Pulmonary artery endothelial cell (primary cell): ENCODE measurements at places on chromosomes 4 and X. TPM values are rescaled to one million over a fixed set of nuclear protein-coding genes. Genes with fewer than 3 reads are reported as not detected.

DNA sequence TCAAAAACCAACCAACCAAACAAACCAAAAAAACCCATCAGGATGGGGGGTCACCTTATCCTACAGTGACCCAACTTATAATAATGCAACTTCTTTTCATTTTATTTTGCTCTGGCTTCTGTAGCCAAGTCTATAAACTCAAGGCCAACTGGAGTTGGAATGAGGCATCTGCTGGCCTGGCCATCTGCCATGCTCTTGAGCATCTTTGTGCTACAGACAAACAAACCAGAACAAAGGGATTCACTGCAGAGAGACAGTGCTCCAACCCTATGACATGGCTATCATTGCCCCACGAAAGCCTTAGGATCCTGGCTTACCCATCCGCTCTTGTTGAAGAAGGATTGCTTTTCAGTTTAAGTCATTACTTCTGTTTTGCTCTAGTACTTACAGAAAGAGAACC lies 49.2 kb upstream of the SCRG1 start:
- no peak for DNase-seq

GRCh38 chrX:132426695-132427281 lies 62.0 kb downstream of the MBNL3 start:
- no peak for DNase-seq

DNA sequence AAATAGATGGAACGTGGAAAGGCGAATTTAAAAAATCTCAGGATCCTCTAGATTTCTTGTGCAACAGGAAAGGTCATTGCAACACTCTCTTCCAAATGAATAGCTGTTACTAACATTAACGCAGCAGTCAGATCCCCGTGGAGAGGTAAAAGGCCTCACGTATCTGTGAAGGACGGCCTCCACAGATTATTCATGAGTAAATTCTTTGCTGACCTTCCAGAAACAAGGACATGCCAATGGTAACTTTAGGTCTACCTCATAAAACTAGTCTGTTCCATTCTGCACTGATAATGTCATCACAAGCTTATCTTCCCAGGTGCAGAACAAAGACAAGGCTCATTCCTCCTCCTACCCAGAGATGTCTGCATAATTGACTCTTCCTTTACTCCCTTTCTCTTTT lies 16.1 kb upstream of the REPS2 start:
- no peak for DNase-seq

DNA sequence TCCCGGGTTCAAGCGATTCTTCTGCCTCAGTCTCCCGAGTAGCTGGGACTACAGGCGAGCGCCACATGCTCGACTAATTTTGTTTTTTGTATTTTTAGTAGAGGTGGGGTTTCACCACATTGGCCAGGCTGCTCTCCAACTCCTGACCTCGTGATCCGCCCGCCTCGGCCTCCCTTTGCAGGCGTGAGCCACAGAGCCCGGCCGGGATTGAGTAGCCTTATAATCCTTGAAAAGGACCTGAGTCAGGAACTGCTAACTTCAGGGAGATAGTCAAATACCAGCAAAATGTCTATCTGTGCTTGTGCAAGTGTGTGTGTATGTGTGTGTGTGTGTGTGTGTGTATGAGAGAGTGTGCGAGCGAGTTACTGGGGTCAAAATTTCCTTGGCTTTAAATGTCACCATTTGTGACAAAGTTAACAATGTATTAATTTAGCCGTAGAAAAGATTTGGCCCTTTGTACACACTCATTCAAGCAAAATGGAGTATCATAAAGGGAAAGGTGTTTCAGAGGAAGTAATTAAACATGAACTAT lies 1.8 kb upstream of the KDM6A start:
- DNase-seq: no peak

GRCh38 chr4:96263291-96263690 lies 423.4 kb downstream of the PDHA2 start:
- DNase-seq: no peak

DNA sequence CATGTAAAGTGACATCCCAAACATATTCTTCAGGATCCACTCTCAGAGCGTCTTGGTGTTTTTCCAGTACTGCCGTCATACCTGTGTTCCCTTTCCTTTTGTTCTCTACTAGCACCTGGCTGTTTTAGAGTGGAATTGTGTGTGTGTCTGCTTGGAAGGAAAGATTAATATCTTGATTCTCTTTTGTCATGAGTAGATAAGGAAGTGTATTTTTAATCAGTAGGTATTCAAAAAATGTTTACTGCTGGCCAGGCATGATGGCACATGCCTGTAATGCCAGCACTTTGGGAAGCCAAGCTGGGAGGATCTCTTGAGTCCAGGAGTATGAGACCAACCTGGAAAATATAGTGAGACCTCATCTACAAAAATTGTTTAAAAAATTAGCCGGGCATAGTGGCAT lies 198.8 kb downstream of the CBR4 start:
- no peak for DNase-seq

GRCh38 chr4:12583275-12583674 lies 900.9 kb downstream of the RAB28 start:
- DNase-seq: peak; percentile 37

GRCh38 chrX:81202456-81202819 lies 536 bp downstream of the SH3BGRL start:
- no peak for DNase-seq

- DNase-seq: no peak
Observed at GRCh38 chr4:87012265-87012953, 77.6 kb downstream of the AFF1 start.

- DNase-seq: peak; percentile 92
Observed at GRCh38 chr4:2714061-2714770, 41.9 kb downstream of the TNIP2 start.

DNA sequence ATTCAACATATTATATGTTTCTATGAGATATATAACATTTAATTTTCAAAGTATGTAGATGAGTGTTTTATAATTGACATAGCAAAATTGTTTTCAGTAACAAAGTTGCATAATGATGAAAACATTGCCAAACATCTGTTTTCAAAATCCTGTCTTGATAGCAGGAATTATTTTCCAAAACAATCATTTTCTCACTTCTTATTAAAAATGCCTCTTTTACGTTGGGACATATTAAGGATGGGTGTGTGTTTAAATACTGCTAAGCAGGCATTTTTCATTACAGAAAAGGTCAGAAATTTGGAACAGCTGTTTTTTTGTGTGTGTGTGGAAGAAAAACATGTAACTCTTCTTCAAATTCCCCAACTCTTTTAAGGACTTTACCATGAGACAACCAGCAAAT lies 452.0 kb downstream of the SPRY1 start:
- DNase-seq: no peak

GRCh38 chr4:81874661-81875515 lies 403.2 kb upstream of the RASGEF1B start:
- DNase-seq: no peak

- DNase-seq: no peak
Observed at GRCh38 chr4:153143527-153144348, 60.5 kb upstream of the TRIM2 start.

DNA sequence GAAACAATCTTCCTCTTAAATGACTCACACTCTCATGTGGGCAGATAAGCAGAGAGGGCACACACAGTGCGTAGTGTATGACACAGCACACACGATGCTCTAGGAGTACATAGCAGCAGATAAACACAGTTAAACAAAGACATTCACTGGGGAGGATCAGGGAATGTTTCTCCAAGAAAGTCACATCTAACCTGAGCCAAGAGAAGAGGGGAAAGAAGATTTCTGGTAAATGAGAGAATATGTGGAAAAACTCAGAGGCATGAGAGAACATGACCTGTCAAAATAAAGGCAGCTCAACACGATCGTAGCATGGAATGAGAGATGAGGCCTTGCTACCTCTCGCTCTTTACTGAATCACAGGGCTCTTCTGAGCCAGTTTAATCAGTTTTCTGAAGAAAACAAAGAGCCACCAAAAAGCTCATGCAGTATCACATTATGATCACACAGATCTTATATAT lies 251.0 kb downstream of the ANK2 start:
- DNase-seq: no peak

DNA sequence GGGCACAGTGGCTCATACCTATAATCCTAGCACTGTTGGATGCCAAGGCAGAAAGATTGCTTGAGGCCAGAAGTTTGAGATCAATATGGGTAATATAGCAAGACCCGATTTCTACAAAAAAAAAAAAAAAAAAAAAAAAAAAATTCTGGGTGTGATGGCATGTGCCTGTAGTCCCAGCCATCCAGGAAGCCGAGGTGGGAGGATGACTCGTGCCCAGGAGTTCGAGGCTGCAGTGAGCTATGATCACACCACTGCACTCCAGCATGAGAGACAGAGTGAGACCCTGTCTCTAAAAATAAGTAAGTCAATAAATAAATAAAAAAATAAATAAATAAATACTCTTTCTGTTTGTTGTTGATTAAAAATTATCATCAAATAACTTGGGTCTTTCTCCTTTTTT lies 62.4 kb upstream of the BMPR1B start:
- DNase-seq: no peak

- no peak for DNase-seq
Observed at GRCh38 chr4:56222514-56222913, 164.8 kb downstream of the AASDH start.

- no peak for DNase-seq
Observed at GRCh38 chr4:70581980-70582379, 10.1 kb upstream of the AMBN start.

- DNase-seq: no peak
Observed at GRCh38 chrX:2547736-2548135, 47.0 kb upstream of the DHRSX start.

DNA sequence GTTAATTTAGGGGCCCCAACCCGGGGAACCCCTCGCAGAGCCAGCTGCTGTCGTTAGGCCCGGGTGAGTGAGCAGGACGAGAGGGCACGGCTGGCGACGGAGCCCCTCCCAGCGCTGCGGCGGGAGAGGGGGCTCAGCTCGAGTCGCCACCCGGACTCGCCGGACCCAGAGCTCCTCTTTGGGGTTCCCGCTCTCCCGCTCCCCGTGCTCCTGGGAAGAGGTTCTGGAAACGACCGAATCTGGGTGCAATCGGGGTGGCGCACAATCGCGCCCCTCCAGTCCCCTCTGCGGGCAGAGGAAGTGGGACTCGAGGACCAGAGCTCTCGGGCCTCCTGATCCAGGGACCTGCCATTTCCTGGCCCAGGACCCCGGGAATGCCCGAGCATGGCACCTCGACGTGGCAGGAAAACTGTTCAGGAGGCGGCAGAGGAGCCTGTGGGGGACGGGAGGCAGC lies 37.3 kb upstream of the ARAF start:
- no peak for DNase-seq

- DNase-seq: no peak
Observed at GRCh38 chrX:9646471-9647224, 119.0 kb downstream of the GPR143 start.

DNA sequence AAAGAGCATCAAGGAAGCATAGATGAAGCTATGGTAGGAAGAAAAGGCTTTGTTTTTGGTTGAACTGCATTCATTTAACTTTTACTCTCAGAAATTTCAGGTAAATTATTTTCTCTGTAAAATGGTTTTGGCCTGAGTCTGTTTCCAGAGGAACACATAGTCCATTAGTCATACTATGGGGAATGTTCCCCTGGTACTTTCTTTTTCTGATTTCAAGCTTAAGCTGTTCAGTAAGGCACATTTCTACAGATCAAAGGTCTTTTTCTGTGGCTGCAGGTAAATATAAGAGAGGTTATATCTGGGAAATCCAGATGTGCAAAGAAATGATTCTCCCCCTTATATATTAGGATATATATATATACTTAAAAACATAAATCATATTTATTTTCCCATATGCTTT lies 1744.4 kb upstream of the ADGRL3 start:
- DNase-seq: no peak

GRCh38 chr4:14528918-14529317 lies 473.4 kb upstream of the CPEB2 start:
- no peak for DNase-seq

GRCh38 chrX:38278682-38279081 lies 48.6 kb downstream of the RPGR start:
- no peak for DNase-seq

- no peak for DNase-seq
Observed at GRCh38 chrX:65610040-65610439, 57.4 kb upstream of the MSN start.

DNA sequence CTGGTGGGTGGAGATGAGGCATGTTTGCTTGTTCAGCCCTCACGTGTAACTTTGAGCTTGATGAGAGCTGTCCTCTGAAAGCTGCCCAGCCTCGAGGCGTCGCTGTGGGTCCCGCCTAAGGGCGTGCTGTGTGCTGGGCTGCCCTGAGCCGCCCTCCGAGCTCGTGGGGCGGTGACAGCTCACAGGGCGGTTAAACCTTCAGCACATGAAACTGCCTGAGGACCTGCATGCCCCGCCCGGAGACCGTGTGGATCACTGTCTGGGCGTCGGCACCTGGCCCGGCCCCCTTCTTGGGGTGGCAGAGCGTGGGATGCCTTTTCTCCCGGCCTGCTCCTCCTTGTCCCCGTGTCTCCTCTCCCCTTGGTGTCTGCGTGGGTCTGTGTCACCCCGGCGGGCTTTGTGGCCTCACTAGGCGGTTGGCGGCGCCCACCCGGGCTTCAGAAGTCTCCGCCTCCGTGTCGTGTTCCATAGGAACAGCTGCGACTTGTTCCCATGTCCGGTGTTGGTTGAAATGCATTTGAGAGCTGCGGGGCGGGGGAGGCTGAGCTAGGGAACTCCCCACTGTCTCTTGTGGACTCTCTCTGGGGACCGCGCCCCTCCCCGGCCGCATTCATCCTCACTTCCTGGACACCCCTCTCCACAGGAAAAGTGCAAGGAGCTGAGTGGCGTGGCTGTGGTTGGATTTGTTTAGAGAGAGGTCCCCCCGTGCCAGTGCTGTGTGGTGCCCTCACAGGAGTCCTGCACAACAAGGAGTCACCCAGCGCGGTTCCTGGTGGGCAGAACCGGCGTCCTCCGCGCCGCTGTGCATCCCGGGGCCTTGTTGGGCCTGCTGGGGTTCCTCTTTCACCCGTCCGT lies 6.8 kb downstream of the AKAP17A start:
- no peak for DNase-seq

- no peak for DNase-seq
Observed at GRCh38 chr4:124708517-124709300, 3.8 kb downstream of the ANKRD50 start.

DNA sequence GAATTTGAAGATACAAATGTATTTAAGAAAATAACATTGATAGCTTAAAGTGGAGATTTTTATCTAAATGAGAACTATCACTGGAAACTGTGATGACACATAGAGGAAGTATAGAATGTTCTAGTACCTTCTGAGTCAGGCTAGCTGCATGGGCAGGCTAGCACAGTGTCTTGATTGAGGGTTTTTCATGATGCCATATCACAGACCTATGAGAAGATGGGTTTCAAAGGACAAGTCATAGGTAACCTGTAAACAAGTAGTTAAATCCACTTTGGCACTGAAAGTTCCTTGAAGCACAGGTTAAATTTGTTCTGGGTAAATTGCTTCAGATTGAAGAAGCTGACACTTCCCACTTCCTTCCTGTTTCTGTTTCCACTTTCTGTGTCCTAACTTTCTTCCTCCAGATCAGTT lies 48.2 kb upstream of the CDKN2AIP start:
- no peak for DNase-seq

GRCh38 chrX:16213961-16214360 lies 46.7 kb downstream of the MAGEB17 start:
- DNase-seq: no peak

Gene CT55
- total RNA-seq: not detected in 2 replicates

Gene HHIP
- 217 and 481 TPM in 2 replicates for total RNA-seq

Gene DOCK11
- total RNA-seq: 1.1 and 2.0 TPM in 2 replicates

Gene UGT2B17
- total RNA-seq: not detected in 2 replicates

Gene GPAT3
- total RNA-seq: 6.1 and 13.9 TPM in 2 replicates

Gene DNAAF6
- total RNA-seq: not detected in 2 replicates

Gene TCP11X1
- total RNA-seq: not detected in 2 replicates

Gene ETDA
- total RNA-seq: not detected in 2 replicates

Gene PABPC1L2B
- not detected in 2 replicates for total RNA-seq

Gene ZCCHC13
- not detected in 2 replicates for total RNA-seq

Gene MAGEB18
- not detected in 2 replicates for total RNA-seq

Gene MAGED4
- 2.2 and 3.2 TPM in 2 replicates for total RNA-seq

Gene MAGEC3
- not detected in 2 replicates for total RNA-seq

Gene SEC24D
- 50.4 and 54.6 TPM in 2 replicates for total RNA-seq

Gene DDX60
- total RNA-seq: 18.1 and 23.3 TPM in 2 replicates
